ENCODE measurements at places on chromosomes 1 and 21. TPM values are rescaled to one million over a fixed set of nuclear protein-coding genes. Genes with fewer than 3 reads are reported as not detected.
A peak's percentile ranks its signal among the peaks of the same experiment; 100 is the strongest.

The SPRR5 gene
- polyA plus RNA-seq, result 0.35 TPM

The POU2F1 gene
- 4.1 TPM for polyA plus RNA-seq

- no peaks in the 10 kb centered on the region for H3K27me3 ChIP-seq
- peaks cover 14% of the 10 kb centered on the region for H3K4me1 ChIP-seq
- H3K27ac ChIP-seq, result no peak overlapping the region
- H3K4me3 ChIP-seq, result no peak overlapping the region
- DNase-seq, result no peak
These were observed 6.8 kb upstream of the RAB4A start for GRCh38 chr1:229264068-229264467.

GRCh38 chr1:219488275-219488674, 124.6 kb downstream of the ZC3H11B start:
- no peak for DNase-seq
- no peaks in the 10 kb centered on the region for H3K36me3 ChIP-seq
- no peaks in the 10 kb centered on the region for H3K4me1 ChIP-seq
- H3K27ac ChIP-seq, result no peak overlapping the region
- no peaks in the 10 kb centered on the region for H3K27me3 ChIP-seq

- H3K4me1 ChIP-seq, result peaks cover 10% of the 10 kb centered on the region
- H3K27me3 ChIP-seq, result no peaks in the 10 kb centered on the region
- no peak overlapping the region for H3K27ac ChIP-seq
- H3K4me3 ChIP-seq, result no peak overlapping the region
- DNase-seq, result no peak
These were observed 105.4 kb downstream of the PSMG1 start for GRCh38 chr21:39077876-39078275.

- peaks cover 18% of the 10 kb centered on the region for H3K27me3 ChIP-seq
- H3K4me1 ChIP-seq, result no peaks in the 10 kb centered on the region
- DNase-seq, result no peak
- no peak overlapping the region for H3K27ac ChIP-seq
- no peaks in the 10 kb centered on the region for H3K36me3 ChIP-seq
These were observed 60.7 kb upstream of the PAX7 start for GRCh38 chr1:18569811-18570545.

DNA sequence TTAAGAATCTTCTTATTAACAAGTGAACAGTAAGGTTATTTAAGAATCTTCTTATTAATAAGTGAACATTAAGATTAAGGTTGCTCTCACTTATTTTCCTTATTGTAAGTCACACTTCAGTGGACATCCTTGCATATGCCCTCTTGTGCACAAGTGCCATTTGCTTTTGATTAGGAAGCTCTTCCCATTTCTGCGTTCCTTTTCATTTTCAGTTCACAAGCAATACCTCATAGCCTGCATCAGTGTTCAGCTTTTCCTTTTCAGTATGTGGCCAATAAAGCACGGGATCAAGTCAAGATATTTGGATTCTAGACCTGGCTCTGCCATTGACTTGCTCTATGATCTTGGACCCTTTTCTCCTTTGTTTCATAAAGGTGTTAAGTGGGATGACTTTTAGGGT, 158.7 kb downstream of the DISP1 start:
- no peaks in the 10 kb centered on the region for H3K27me3 ChIP-seq
- no peaks in the 10 kb centered on the region for H3K36me3 ChIP-seq
- no peak overlapping the region for H3K27ac ChIP-seq
- no peak for DNase-seq
- H3K4me3 ChIP-seq, result no peak overlapping the region
- no peaks in the 10 kb centered on the region for H3K4me1 ChIP-seq

DNA sequence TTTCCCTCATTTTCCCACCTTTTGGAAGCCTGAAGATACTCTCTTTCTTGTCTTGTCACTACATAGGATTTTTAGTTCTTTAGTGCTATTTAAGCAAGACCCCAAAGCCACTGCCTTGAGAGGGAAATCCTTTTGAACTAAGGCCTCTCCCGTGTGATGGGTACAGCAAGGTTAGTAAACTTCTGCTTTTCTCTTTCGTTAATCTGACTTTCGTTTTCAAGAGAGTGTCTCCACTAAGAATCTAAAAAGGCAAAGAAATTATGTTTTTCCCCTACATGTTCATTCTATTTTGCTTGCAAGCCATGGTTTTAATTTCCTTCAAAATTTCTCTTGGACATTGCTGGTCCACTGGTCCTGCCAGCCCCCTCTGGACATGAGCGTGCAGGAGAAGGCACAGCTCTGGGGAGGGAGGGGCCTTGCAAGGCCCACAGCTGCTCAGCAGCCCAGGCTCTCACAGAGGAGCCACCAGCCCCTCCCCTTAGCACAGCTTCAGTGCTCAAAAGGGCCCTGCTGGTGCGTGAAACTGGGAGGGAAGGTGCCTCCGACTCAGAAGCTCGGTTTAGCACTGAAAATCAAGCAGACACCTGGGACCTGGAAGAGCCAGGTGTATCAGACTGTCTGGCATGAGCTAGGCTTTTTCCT, 210.9 kb upstream of the GALNT2 start:
- H3K27ac ChIP-seq, result no peak overlapping the region
- H3K4me1 ChIP-seq, result no peaks in the 10 kb centered on the region
- H3K4me3 ChIP-seq, result no peak overlapping the region

DNA sequence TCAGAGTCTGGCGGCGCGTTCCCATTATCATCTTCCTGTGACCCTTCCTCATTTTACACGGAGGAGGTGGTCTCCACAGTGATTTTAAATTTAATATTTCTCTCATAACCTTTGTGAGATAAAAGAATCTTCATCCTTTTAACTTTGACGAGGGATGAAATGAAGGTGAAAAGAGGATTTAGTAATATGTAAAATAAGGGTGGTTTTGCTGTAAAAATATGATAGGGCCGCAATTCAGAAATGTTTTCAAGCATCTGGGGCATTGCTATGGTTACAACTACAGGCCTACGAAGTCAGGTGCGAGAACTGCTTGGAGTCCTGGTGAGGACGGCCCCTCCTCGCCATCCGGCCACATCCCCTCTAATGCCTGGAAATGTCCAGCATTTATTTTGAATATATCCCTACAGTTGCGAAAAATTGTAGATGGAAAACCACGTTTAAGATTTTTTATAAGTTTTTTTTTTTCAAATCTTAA, 422 bp upstream of the RSBN1 start:
- peak overlapping the region; percentile 73 for H3K27ac ChIP-seq
- H3K36me3 ChIP-seq, result no peaks in the 10 kb centered on the region
- H3K4me3 ChIP-seq, result peak overlapping the region; percentile 39
- no peak for DNase-seq

GRCh38 chr1:245901037-245901436, 606.0 kb downstream of the SMYD3 start:
- H3K27ac ChIP-seq, result no peak overlapping the region
- H3K4me1 ChIP-seq, result no peaks in the 10 kb centered on the region
- no peaks in the 10 kb centered on the region for H3K27me3 ChIP-seq
- H3K36me3 ChIP-seq, result no peaks in the 10 kb centered on the region

DNA sequence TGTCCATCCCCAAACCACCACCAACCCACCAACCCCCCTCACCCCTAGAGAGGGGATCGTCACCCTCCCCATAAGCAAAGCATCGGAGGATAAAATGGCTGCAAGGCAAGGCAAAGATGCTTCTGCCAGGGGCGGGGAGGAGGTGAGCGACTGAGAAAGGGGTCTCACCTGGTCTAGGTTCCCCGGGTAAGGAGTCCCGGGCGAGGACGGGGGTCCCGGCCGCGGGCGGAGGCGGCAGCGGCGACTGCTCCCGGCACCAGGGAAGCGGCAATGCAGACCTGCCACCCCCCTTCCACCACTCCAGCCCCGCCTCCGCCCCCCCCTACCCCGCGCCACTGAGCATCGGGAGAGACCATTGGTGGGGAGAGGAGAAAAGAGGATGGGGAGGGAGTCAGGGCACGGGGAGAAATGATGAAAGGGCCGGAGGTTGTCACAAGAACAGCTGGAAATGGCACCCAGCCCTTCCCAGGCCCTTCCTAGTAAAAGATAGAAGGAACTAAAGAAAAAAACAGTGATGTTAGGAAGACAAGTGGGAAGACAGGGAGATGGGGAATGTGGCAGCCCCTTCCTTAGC, at the start of gene SV2A:
Gene SV2A, minus strand, starts transcription at position 274 of the 574 bp plus-strand sequence. CDS start 4,004 bp downstream, outside the sequence.
- DNase-seq, result no peak
- H3K36me3 ChIP-seq, result peaks cover 2% of the 10 kb centered on the region
- H3K27me3 ChIP-seq, result peaks cover 15% of the 10 kb centered on the region
- H3K4me3 ChIP-seq, result no peak within 1 kb of the TSS

DNA sequence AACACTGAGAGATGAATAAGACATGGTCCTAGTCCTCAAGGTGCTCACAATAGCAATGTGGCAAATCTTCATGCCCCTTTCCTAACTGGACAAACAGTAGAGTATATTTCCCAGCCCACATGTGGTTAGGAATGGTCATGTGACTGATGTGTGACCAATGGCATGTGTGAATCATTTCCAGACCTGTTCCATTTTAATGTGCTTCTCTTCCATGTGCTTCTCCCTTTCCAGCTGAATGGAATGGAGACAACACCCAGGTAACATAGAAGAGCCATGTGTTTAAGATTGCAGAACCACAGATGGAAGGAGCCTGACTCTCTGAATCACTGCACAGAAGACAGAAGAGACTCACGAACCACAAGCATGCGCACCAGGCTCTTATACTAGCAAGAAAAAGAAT, 409.9 kb upstream of the NFIA start:
- no peak overlapping the region for H3K27ac ChIP-seq
- no peak for DNase-seq
- H3K36me3 ChIP-seq, result no peaks in the 10 kb centered on the region
- H3K27me3 ChIP-seq, result no peaks in the 10 kb centered on the region
- no peaks in the 10 kb centered on the region for H3K4me1 ChIP-seq

DNA sequence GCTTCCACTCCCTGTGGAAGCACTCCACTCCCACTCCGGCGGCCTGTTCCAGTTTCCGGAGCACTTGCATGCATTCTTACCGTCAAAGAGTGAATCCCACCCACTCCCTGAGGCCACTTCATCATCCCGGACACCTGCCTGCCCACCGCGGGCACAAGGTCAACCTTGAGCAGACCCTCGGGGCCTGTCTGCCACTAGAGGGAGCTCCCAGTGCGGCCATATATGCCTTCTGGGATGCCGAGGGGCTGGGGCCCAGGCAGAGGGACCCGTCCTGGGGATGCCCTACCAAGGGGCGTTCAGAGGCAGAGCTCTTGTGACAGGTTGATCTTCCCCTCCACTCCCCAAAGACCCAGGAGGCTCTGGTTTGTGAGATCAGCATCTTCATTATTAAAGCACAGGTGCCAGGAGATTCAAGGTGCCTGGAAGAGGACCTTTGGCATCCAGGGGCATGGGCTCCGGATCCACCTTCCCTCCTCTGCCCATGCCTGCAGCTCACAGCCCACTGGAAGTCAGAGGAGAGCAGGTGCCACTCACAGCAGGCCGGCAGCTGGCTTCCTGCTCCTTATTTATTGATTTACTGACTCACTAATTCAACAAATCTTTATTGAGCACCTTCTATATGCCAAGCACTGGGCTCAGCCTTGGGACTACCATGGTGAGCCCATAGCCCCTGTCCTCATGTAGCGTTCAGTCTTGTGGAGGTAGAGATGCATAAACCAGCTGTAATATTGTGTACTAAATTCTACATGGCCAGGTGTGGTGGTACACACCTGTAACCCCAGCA, 47.3 kb downstream of the UBIAD1 start:
- no peak overlapping the region for H3K4me3 ChIP-seq
- no peak for DNase-seq
